ENCODE measurements at places on chromosomes 1 and 21.

- DNase-seq: no peak
Measured at GRCh38 chr1:47751996-47752451, 245.2 kb downstream of the TRABD2B start.

DNA sequence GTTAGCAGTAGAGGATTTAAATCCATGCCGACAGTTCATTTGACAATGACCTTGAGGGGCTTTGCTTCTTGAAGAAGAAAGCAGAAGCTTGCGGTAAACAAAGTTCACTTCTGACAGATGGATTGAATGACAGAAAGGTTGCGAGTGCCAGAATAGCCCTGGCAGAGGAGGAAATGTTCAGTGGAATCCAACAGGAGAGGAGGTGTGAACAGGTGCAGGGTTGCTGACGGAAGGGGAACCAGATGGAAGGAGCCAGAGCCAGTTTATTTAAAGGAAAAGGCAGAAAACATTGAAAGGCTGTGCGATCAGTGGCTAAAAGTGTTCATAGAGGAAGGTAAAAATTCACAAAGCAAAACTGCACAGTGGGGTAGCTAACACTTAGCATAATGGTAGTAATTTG is 141.0 kb downstream of the SDCCAG8 start:
- no peak for DNase-seq

- DNase-seq: no peak
Measured at GRCh38 chr1:224505454-224506093, 71.0 kb upstream of the WDR26 start.

DNA sequence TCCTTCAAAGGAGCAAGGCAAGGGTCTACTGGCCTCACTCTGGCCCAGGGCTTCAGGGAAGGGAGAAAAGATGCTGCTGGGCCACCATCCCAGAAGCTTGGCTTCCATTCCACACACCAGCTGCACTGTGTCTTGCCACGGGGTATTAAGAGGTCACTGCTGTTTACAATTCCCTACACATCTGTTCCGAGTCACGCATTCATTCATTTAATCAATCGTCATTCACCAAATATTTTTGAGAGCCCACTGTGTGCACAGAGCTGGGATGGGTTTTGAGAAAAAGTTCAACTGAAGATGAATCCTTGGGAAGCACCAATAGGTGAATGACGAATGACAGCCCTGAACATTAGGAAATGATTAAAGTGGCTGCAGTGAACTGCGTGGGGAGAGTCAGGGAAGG is 101.7 kb downstream of the NAV1 start:
- DNase-seq: no peak

GRCh38 chr1:230970432-230970831 is 8.2 kb downstream of the TTC13 start:
- DNase-seq: no peak

- DNase-seq: no peak
Measured at GRCh38 chr1:214830941-214831340, 227.9 kb downstream of the CENPF start.

GRCh38 chr1:53332833-53333232 is 5.0 kb upstream of the LRP8 start:
- no peak for DNase-seq

Measured in activated effector memory CD4-positive, alpha-beta T cell treated with Interleukin-2 at 50 U/mL for 16 hours (primary cell).